ENCODE measurements at places on chromosomes 1 and 21.

DNA sequence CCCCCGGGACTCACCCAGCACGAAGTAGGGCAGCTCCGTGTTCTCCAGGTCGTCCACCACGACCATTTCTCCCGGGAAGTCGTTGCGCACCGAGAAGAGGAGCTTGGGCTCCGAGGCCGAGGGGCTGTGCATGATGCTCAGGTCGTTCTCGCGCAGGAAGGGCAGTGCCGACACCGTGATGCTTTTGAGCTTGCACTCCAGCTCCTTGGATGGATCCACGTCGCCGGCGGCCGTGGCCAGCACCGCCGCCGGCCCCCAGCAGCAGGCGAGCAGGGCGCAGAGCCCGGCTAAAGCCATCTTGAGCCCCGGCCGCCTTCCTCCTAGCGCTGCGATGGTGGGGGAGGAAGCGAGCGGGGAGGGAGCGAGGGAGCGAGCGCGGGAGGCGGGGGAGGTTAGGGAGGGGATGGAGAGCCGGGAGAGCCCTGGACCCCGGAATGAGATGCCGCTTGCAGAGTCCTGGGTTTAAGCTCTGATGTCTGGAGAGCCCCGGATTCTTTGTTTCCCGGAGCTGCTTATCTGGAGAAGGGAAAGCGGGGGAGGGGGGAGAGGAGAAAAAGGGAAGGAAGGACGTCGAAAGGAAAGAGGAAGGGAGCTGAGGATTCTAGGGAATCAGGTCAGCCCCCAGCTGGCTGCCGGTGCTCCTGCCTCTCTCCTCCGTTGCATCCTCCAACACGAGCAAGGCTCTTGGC is at the start of gene ASTN1:
Gene ASTN1 (minus strand): TSS at position 333 of the 689 bp plus-strand sequence. CDS start 36 bp downstream, at position 297.
- DNase-seq, result no peak

DNA sequence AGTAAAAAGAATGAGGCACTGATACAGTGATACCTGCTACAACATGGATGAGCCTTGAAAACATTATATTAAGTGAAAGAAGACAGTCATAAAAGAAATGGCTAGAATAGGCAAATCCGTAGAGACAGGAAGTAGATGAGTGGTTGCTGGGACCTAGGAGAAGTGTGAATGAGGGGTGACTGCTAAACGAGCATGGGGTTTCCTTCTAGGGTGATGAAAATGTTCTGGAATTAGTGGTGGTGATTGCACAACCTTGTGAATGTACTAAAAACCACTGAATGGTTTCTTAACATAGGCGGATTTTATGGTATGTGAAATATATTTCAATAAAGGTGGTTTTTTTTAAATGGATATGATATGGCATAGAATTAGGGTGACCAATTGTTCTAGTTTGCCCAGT is 12.6 kb upstream of the SERINC2 start:
- DNase-seq, result no peak

DNA sequence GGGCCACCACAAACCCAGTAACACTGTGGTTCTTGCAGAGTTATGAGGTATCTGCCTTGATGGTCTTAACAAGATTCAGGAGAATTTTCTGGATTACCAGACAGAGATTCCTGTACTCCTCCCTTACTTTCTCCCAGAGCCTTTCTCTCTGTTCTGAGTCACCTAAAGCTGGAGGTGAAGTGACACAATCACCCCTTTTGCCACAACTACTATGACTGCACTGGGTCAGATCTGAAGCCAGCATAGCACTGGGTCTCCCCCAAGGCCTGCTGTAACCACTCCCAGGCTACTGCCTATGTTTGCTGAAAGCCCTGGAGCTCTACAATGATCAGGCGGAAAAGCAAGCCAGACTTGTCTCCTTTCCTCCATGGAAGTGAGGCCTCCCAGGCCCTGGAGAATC is 156.7 kb upstream of the NEGR1 start:
- no peak for DNase-seq

- DNase-seq, result no peak
These were observed 152.4 kb downstream of the PRDM16 start for GRCh38 chr1:3221112-3222041.

GRCh38 chr1:183215936-183216335 is 29.9 kb downstream of the LAMC2 start:
- no peak for DNase-seq

GRCh38 chr1:101360506-101360905 is 123.7 kb downstream of the S1PR1 start:
- DNase-seq, result no peak

DNA sequence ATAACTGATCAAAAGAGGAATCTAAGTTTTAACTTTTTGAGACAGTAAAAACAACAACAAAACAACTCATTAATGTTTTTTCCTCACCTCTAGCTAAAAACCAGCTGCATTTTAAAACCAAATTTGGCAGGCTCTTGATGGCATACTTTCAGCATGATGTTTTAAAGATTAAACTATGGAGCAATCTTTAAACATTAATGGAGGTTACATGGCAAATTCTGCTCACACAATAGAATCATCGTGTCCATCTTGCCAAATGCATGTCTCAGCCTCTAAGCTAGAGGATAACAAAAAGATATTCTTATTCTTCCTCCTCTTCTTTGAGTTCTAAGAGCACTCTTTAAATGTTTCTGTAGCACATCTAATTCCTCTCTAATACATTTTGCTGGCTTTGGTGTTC is 579.8 kb upstream of the PKN2 start:
- DNase-seq, result no peak

GRCh38 chr1:50424884-50425375 is 1.7 kb upstream of the DMRTA2 start:
- no peak for DNase-seq

GRCh38 chr1:165686121-165686970 is 12.0 kb downstream of the ALDH9A1 start:
- DNase-seq, result no peak

GRCh38 chr1:60875138-60875537 is 207.2 kb upstream of the NFIA start:
- DNase-seq, result no peak

GRCh38 chr1:93095804-93096585 is 16.9 kb downstream of the MTF2 start:
- no peak for DNase-seq

DNA sequence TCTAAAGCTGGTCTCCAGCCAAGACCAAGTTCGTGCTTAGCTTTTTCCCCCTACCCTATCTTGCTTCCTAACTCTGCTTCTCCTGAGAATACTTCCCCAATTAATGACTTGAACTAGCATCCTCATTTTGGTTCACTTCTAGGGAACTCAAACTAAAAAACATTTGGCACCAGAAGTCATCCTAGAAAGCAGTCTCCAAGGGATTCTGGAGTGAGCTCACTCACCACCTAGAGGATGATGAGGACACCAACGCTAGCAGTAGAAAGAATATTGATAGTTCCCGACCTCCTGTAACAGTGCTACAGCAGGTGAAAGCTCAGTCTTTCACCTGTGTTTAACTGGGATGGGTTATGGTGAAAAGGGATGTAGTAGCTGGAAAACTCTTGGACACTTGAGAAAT is 4.7 kb upstream of the PSMB2 start:
- DNase-seq, result no peak

DNA sequence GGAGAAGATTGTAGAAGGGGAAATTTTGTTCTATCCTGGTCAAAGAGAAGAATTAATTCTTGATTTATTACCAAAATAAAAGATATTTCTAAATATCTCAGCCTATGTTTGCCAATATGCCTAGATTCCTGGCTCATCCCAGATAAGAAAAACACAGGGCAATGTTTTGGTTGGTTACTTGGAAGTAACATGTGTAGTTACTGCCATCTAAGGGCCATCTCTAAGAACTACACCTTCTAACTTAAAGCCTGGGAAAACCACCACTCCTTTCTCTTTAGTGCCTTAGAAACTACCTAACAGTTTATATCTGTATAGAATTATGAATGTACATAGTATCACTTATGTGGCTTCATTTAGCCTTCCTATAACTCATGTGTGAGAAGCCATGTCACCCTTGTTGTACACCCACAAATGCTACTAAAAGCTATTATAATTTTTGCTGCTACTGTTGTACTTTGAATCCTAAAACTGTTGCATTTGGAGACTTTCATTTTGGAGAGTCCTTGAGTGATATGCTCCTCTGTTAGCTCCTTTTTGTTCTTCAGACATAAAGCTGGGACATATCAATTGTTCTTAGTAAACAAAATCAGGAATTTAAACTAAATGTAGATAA is 4.5 kb downstream of the AIM2 start:
- no peak for DNase-seq

- DNase-seq, result no peak
These were observed 10.8 kb upstream of the EYA3 start for GRCh38 chr1:28099050-28099769.

DNA sequence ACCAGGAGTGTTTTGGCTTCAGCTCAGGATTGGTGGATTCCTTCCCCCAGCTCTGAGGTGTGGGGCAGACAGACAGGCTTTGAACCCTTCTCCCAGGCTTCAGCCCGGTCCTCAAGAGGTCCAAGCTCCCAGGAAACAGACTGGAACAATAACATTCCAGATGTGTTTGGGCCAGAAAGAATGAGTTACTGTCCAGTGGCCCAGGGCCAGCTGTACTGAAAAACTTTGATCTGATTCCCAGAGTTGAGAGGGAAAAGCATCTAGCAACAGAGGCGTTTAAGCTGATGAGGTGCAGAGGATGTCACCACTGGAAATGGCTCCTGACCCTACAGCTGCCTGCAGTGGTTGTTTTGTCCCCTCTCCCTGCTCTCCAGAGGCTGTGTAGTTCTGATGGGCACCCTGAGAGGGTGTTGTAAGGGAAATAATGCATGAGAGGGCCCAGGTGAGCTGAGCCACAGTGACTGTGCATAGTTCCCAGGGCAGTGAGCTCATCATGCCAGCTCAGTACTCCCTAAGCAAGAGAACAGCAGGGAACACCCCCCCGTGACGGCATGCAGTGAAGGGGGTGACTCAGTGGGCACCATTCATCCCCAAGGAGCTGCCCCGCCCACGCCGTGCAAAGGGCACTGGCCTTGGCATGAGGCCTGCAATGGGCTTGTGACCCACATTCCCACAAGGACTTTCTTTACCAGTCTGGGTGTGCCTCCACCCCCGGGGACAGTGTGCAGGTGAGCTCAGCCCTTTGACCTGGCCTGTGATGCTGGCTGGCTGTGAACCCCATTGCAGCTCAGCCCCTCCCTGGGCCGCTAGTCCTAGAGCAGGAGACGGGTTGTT is 13.8 kb upstream of the SFN start:
- no peak for DNase-seq

- no peak for DNase-seq
These were observed 221.2 kb upstream of the USP25 start for GRCh38 chr21:15508554-15508953.

GRCh38 chr1:108316545-108316944 is 72.7 kb upstream of the NBPF4 start:
- no peak for DNase-seq

Measured in suprapubic skin (tissue), 4 donors.